ENCODE measurements at places on chromosomes 3 and 15. TPM values are rescaled to one million over a fixed set of nuclear protein-coding genes. Genes with fewer than 3 reads are reported as not detected.

- DNase-seq = no peak
Observed at GRCh38 chr15:98018761-98019351, 58.4 kb downstream of the ARRDC4 start.

DNA sequence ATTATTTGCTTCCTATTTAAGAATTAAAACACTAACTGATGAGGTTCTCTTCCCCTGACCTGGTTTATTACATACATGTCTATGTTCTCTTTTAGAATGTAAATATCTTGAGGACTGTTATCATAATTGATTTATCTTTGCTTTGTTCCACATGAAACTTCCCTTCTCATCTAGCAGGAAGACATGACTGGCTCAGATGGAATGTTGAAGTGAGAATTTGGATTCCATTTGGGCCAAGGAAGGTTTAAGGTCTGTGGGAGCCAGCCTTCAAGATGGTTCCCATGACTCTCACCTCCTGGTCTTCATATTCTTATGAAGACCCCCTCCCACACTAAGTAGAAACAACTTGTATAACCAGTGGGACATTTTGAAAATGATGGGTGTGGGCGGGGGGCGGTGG, 222.2 kb upstream of the GADL1 start:
- no peak for DNase-seq

Gene KCNH8
- polyA plus RNA-seq = not detected

Gene SEMA3G
- polyA plus RNA-seq = 0.06 TPM

Measured in foreskin keratinocyte (primary cell).